ENCODE measurements at places on chromosomes 6 and 20. TPM values are rescaled to one million over a fixed set of nuclear protein-coding genes. Genes with fewer than 3 reads are reported as not detected.

KHDC1 gene
- total RNA-seq = 1.5 TPM

MYT1 gene
- total RNA-seq = not detected

GFRA4 gene
- total RNA-seq = not detected

CST2 gene
- total RNA-seq = not detected

MYBL2 gene
- 67.0 TPM for total RNA-seq

PI16 gene
- total RNA-seq = not detected

TRIM10 gene
- not detected for total RNA-seq

HLA-DQB1 gene
- not detected for total RNA-seq

SRSF6 gene
- total RNA-seq = 69.0 TPM

TRERF1 gene
- total RNA-seq = 1.2 TPM

FOXF2 gene
- not detected for total RNA-seq

OVOL2 gene
- not detected for total RNA-seq

OR2J3 gene
- total RNA-seq = not detected

EPHA7 gene
- total RNA-seq = 0.40 TPM

C6orf118 gene
- not detected for total RNA-seq

ARFGEF3 gene
- 10.6 TPM for total RNA-seq

ME1 gene
- 48.2 TPM for total RNA-seq

UBE3D gene
- total RNA-seq = 10.4 TPM

TNNC2 gene
- total RNA-seq = not detected

ARG1 gene
- not detected for total RNA-seq

DNAH8 gene
- total RNA-seq = 0.07 TPM

LKAAEAR1 gene
- total RNA-seq = 0.29 TPM

MAP7 gene
- 0.93 TPM for total RNA-seq

HTR1E gene
- total RNA-seq = not detected

Measured in thoracic aorta endothelial cell (primary cell).